Dermis microvascular lymphatic vessel endothelial cell (primary cell): ENCODE measurements at places on chromosomes 13 and 19. TPM values are rescaled to one million over a fixed set of nuclear protein-coding genes. Genes with fewer than 3 reads are reported as not detected.

The CGB7 gene
- total RNA-seq: 0.13 TPM in 1 of 2 replicates, not detected in the other

The CEBPA gene
- total RNA-seq: 0.13 TPM in 2 replicates

The RNF17 gene
- not detected in 2 replicates for total RNA-seq

The ZNF69 gene
- 5.0 and 9.6 TPM in 2 replicates for total RNA-seq

The GFY gene
- total RNA-seq: not detected in 2 replicates

The GGN gene
- total RNA-seq: under 0.01 and 0.26 TPM in 2 replicates

The CDC42EP5 gene
- total RNA-seq: 42.6 and 112 TPM in 2 replicates

The ZNF418 gene
- 1.4 and 2.3 TPM in 2 replicates for total RNA-seq
